AG04450 (cell line): ENCODE measurements at places on chromosomes 16 and 17. TPM values are rescaled to one million over a fixed set of nuclear protein-coding genes. Genes with fewer than 3 reads are reported as not detected.

Gene RHBDL3
- 0.06 TPM in 1 of 2 replicates, not detected in the other for polyA plus RNA-seq

Gene TMEM235
- polyA plus RNA-seq = not detected in 2 replicates

DNA sequence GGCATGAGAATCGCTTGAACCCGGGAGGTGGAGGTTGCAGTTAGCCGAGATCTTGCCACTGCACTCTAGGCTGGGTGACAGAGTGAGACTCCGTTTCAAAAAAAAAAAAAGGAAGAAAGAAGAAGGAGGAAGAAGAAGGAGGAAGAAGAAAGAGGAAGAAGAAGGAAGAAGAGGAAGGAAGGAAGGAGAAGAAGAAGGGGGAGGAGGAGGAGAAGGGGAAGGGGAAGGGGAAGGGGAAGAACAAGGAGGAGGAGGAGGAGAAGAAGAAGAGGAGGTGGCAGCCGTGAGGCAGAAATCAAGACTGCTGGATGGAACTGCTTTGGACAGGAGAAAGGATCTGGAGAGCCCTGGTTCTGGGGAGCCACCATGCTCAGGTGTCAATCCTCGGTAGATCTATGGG is 29.7 kb upstream of the PEMT start:
- no peak for DNase-seq

DNA sequence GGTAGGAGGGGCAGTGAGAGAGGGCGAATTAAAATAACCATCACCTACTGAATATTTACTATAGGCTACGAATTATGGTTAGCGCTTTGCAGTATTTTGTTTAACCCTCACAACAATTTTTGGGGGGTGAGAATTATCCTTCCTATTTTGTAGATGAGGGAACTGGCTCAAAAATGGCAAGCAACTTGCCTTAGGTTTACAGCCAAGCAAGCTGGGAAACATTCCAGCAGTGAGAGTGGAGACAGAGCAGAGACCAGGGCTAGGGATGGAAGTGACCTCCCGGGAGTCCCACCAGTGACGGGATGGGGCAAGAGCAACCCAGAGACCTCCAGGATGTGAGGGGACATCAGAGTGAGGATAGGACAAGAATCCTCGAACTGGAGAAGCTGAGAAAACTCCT is 352 bp upstream of the VMO1 start:
- DNase-seq = no peak
